ENCODE measurements at places on chromosomes 5 and 9. TPM values are rescaled to one million over a fixed set of nuclear protein-coding genes. Genes with fewer than 3 reads are reported as not detected.

- no peaks in the 10 kb centered on the region for H3K27me3 ChIP-seq
- no peaks in the 10 kb centered on the region for H3K36me3 ChIP-seq
- H3K27ac ChIP-seq = no peak overlapping the region
- no peak for DNase-seq
Measured at GRCh38 chr5:44167540-44167939, 221.7 kb downstream of the FGF10 start.

DNA sequence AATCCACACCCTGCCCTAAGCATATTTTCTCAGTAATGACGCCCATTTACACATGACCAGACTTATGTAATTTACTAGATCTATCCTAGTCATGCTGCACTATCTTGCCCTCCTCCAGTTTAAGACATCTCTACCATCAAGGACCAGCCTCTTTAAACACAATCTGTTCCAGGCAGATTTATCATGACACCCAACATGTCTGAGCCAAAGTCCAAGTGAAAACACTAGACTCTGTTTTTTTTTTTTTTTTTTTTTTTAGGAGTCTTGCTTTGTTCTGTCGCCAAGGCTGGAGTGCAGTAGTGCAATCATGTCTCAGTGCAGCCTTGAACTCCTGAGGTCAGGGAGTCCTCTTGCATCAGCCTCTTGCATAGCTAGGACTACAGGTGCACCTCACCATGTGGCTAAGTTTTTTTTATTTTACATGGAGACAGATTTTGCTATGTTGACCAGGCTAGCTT is 354.6 kb downstream of the ARRDC3 start:
- H3K4me3 ChIP-seq = no peak overlapping the region
- no peak overlapping the region for H3K27ac ChIP-seq
- no peaks in the 10 kb centered on the region for H3K4me1 ChIP-seq
- no peak for DNase-seq

DNA sequence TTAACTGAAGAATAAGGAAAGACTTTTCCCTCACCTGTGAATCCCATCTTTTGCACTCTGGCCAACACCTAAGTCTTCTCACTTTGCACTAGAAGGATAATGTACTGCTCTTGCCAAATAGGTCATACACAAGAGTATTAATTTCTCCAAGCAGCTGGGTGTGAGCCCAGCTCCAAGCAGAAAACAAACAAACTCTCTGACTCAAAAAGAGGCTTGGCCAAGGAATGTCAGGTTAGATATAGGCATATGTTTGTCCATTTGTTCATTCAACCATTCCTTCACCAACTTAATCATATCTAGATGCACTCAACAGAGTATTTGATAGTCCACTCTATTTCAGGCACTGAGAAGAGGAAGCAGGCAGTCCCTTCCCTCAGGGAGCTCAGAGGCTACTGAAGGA is 84.4 kb downstream of the HTR4 start:
- H3K27me3 ChIP-seq = peaks cover 15% of the 10 kb centered on the region
- no peaks in the 10 kb centered on the region for H3K4me1 ChIP-seq
- no peak overlapping the region for H3K27ac ChIP-seq
- no peak for DNase-seq
- no peak overlapping the region for H3K4me3 ChIP-seq

DNA sequence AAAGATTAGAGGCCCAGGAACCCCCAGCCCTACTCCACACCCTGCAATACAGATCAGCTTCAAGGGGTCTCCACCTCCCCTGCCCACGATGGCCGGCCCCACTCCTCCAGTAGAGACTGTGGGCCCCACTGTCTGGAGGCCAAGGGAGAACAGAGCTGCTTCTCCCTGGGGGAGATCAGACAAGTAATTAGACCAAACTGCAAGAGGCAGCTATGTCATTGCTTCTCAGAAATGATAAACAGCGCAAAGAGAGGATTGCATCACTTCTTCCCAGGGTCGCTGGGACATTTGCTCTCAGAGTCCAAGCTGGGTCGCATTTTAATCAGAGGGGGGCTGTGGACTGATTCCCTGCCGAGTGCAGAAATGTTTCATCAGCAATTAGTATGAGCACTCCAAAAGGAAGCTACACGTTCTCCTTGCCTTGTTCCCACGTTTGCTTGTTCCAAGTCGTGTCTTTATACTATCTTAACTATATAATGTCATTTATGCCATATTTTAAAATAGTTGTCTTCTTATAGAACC is 59.9 kb downstream of the ROPN1L start:
- no peak overlapping the region for H3K27ac ChIP-seq
- no peak for DNase-seq
- H3K4me3 ChIP-seq = no peak overlapping the region
- peaks cover 4% of the 10 kb centered on the region for H3K27me3 ChIP-seq

DNA sequence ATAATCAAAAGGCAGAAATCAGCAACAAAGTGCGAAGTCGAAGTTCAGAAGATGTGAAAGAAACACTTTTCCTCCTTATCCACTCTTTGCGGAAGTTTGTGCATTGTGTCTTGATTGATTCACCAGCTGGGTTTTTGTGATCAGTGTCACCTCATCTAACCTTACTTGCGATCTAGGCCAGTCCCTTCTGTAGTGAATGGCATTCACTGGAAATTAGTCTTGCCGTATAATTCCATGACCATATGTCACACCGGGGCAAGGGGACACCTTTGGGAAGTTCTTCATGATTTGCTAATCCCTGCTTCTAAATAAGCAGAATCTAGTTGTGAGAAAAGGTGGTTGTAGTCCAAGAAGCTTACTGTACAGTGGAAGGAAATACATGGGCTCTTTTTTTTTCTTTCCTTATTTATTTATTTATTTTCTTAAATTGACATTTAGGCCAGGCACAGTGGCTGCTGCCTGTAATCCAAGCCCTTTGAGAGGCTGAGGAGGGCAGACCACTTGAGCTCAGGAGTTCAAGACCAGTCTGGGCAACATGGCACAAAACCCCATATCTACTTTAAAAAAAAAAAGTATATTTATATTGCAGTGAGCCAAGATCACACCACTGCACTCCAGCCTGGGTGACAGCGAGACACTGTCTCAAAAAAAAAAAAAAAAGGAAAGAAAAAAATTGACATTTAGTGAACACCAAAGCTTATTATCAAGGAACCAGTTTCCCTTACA is 7.8 kb downstream of the RAI14 start:
- H3K27ac ChIP-seq = no peak overlapping the region
- H3K4me1 ChIP-seq = no peaks in the 10 kb centered on the region
- no peaks in the 10 kb centered on the region for H3K36me3 ChIP-seq
- H3K27me3 ChIP-seq = peaks cover 7% of the 10 kb centered on the region
- no peak overlapping the region for H3K4me3 ChIP-seq

DNA sequence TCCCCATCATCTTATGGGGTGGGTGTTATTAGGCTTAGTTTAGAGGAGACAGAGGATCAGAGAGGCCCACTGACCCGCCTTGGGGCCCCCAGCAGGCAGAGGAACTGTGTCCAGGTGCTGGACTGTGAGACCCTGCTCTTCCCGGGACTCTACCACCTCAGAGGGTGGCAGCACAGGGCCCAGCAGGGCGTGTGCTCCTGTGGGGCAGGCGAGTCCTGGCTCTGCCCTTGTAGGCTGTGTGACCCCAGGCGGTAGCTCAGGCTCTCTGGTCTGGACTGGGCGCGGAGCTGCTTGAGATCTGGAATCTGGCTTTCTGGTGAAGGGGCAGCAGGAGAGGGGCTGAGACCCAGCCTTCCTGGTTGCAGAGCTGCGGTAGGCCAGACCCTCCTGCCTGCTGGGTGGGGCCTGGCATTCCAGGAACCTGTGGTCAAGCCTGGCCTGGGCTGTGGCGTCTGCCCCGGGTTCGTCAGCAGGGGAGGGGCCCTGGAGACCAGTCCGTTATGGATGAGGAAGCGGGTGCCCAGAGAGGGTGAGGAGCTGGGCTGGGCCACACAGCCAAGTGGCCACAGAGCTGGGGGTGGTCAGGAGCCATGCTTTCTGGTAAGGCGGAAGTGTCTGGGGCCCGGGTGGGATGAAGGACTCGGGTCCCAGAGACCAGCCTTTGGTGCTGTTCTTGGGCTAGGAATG is 46.5 kb downstream of the RXRA start:
- peaks cover 3% of the 10 kb centered on the region for H3K27me3 ChIP-seq
- no peak overlapping the region for H3K4me3 ChIP-seq
- no peaks in the 10 kb centered on the region for H3K4me1 ChIP-seq
- H3K36me3 ChIP-seq = no peaks in the 10 kb centered on the region
- DNase-seq = no peak

DNA sequence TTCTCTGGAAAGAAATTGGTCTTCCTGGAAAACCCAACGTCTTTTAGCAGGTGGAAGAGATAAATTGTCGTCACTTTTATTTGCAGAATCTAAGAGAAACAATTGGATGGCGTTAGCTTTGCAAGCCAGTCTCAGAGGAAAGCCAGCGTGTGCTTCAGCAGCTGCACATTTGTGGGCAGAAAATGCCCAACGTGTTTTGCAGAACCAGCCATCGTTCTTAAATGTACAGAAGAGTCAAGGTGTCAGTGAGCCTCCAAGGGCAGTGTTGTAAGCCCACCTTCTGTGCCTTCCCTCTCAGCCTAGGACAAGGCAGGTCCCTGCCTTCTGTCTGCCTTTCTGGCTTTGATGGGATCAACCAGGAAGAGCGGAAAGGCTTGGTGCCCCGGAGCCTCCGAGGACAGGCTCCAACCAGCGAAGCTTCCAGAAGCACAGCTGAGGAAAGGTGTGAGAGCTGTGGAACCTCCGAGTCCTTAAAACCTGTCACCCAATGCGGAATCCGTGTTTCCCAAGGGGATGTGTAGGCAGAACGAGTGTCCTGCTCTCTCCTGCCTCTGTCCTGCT is 116.0 kb upstream of the IRX2 start:
- H3K4me3 ChIP-seq = no peak overlapping the region
- no peaks in the 10 kb centered on the region for H3K4me1 ChIP-seq
- no peaks in the 10 kb centered on the region for H3K36me3 ChIP-seq
- no peaks in the 10 kb centered on the region for H3K27me3 ChIP-seq
- no peak for DNase-seq

DNA sequence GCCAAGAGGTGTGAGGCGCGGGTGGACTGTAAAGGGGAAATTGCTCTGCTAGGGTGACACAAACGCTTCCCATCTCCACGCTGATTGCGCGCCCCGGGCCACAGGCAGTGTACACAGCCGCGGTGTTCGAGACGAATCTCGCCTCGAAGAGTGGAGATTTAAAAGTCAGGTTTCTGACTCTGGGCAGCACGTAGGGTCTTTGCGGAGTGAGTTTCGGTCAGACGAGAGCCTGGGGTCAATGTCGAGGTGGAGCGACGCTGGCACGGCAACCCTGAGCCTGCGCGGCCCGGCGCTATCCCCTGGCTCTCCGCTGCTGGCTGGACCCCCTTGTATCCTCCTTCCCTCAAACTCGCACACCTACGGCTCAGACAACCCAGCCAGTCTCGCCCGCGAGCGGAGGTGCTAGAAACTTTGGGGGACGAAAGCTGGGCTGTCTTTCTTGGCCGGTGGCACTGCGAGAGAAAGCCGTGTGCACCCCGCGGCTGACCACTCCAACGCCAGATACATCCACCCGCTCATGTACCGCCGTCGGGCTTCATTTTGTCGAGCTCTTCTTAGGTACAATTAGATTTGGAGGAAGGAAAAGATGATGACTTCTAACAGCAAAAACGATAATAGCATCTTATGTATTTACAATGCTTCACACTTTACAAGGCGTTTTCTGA is 5.4 kb upstream of the FOXB2 start:
- H3K4me3 ChIP-seq = no peak overlapping the region
- DNase-seq = no peak
- H3K27ac ChIP-seq = peak overlapping the region; percentile 60
- peaks cover 6% of the 10 kb centered on the region for H3K36me3 ChIP-seq

DNA sequence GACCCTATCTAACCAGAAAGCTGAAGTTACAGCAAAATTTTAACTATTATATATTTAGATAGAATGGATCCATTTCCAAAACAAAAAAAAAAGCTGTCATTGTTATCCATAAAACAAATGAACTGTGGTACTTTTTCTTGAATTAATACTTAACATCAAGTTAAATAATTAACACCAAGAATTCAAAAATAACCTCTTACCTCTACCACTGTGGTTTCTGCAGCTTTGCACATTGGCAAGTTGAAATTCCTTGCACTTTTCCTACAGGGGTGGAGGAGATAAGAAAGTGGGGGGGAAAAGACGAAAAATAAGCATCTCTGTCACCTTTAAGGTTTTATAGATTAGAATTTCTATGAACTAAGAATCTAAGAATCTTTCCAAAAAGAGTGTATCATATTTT is 30.0 kb downstream of the OXCT1 start:
- H3K4me3 ChIP-seq = no peak overlapping the region
- H3K27ac ChIP-seq = no peak overlapping the region
- H3K36me3 ChIP-seq = peaks cover 42% of the 10 kb centered on the region
- H3K27me3 ChIP-seq = no peaks in the 10 kb centered on the region
- no peak for DNase-seq

- H3K27ac ChIP-seq = no peak overlapping the region
- H3K36me3 ChIP-seq = peaks cover 14% of the 10 kb centered on the region
- no peak overlapping the region for H3K4me3 ChIP-seq
- no peaks in the 10 kb centered on the region for H3K27me3 ChIP-seq
- DNase-seq = no peak
- no peaks in the 10 kb centered on the region for H3K4me1 ChIP-seq
Measured at GRCh38 chr5:108046955-108047670, 334.8 kb downstream of the FBXL17 start.

GRCh38 chr5:83503662-83504061 is 32.1 kb downstream of the VCAN start:
- DNase-seq = no peak
- no peaks in the 10 kb centered on the region for H3K4me1 ChIP-seq
- peaks cover 4% of the 10 kb centered on the region for H3K27me3 ChIP-seq
- no peak overlapping the region for H3K27ac ChIP-seq
- no peak overlapping the region for H3K4me3 ChIP-seq

DNA sequence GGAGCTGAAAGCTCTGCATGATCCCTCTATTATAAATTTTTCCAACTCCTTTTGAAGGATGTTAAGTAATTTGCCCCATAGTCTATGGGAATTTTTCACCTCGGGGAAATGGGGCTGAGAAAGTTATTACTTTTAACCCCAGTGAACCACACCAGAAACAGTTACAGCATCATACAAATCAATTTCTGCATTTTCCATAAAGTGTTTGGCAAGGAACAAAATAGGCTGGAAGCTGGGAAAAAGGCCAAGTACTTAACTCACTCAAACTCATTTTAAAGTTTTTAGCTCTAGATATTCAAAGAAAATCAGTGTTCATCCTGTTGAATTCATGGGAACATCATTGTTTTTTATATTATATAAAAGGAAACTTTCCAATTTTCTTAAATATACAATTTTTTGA is 160.9 kb downstream of the SH3GL2 start:
- no peak for DNase-seq
- H3K27me3 ChIP-seq = no peaks in the 10 kb centered on the region
- no peak overlapping the region for H3K27ac ChIP-seq
- no peaks in the 10 kb centered on the region for H3K36me3 ChIP-seq
- no peak overlapping the region for H3K4me3 ChIP-seq
- no peaks in the 10 kb centered on the region for H3K4me1 ChIP-seq

GRCh38 chr9:118686959-118687358 is 682.3 kb downstream of the BRINP1 start:
- H3K36me3 ChIP-seq = no peaks in the 10 kb centered on the region
- H3K27ac ChIP-seq = no peak overlapping the region
- no peaks in the 10 kb centered on the region for H3K4me1 ChIP-seq
- no peak for DNase-seq

The MROH2B gene
- not detected for total RNA-seq

The PKD2L2 gene
- not detected for total RNA-seq

The ATG10 gene
- total RNA-seq = 11.5 TPM
